DMS 273 treated with DMSO at 0.1 percent for 48 hours (cell line): ENCODE measurements at places on chromosomes 7 and 10.

DNA sequence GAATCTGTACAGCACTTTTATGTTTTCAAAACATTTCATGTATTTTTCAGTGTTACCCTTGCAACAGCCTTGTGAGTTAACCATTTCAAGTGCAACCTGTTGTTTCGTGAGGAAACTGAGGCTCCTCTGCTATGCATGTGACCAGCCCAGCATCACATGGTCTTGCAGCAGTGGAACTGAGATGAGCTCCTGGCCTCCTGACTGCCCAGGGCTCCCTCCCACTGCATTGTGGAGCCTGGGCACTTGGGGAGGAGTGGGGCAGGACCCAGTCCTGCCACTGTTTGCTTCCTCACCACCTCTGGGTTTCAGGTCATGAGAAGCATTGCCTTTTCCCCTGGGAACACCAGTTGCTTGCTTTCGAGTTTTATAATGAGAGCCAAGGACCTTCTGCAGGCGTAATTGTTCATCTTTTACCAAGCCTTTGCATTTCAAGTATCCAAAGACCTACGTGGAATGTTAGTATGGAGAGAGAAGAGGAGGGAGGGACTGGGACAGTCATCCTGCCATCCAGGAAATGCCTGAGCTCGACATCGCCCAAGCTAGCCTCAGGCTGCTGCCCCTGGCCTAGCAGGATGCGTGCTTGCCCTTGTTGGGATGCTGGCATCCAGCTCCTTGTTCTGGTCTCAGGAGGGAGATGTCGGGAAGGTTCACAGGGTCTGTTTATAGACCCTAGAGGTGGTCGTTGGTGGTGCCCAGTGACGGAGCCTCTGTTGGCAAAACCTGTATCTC is 32.3 kb upstream of the BHLHA15 start:
- DNase-seq: no peak

DNA sequence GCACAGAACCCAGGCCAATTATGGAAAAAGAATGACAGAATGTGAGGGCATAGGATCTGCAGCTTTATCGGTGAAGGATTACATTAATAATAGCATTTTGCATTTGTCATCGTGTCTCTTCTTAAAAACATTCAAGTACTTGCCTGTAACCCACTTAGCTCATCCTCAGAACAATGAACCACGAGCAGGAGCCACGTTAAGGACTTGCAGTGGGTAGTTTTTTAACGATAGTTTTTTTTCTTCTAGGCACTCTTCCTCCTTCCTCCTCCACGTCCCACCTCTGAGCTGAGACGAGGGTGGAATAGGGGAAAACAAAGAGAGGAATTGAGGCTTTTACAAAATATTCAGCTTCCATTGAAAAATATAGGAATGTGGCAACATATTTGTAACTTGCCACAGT is 27.1 kb downstream of the CDHR3 start:
- DNase-seq: no peak

GRCh38 chr10:63681993-63682697 is 160.9 kb downstream of the REEP3 start:
- DNase-seq: no peak

DNA sequence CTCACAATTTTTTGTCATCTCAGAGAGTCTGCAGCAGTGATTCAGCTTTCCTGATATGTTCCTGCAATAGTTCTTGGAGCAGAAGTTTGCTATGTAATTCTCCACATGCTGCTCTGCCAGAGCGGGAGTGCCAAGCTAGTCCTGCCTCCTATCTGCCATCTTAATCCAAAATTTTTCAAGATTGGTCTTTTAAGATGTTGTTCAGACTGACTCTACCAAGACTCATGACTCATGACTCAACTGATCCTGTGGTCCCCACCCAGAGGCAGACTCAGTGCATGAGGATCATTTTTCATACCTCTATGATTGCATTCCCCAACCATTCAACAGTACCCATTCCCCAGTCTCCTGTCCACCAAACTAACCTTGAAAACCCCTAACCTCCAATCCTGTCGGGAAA is 470.8 kb downstream of the INHBA start:
- no peak for DNase-seq

DNA sequence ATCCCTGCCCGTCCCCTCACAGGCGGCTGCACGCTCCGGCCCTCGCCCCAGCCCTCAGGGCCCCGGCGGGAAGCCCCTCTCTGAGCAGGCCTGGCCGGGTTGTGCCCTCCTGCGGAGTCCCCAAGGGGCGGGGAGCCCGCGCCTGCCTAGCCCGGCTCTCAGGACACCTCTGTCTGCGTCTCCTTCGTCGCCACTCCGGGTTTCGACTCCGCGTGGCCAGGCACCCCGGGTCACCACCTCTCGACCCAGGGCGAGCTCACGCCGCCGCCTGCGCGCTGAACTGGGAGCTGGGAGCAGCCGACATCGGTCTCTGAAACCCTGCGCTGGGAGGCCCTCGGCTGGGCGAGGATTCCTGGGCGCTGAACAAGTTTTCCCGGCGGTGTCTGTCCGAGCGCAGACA is 6.2 kb upstream of the OGDHL start:
- no peak for DNase-seq

DNA sequence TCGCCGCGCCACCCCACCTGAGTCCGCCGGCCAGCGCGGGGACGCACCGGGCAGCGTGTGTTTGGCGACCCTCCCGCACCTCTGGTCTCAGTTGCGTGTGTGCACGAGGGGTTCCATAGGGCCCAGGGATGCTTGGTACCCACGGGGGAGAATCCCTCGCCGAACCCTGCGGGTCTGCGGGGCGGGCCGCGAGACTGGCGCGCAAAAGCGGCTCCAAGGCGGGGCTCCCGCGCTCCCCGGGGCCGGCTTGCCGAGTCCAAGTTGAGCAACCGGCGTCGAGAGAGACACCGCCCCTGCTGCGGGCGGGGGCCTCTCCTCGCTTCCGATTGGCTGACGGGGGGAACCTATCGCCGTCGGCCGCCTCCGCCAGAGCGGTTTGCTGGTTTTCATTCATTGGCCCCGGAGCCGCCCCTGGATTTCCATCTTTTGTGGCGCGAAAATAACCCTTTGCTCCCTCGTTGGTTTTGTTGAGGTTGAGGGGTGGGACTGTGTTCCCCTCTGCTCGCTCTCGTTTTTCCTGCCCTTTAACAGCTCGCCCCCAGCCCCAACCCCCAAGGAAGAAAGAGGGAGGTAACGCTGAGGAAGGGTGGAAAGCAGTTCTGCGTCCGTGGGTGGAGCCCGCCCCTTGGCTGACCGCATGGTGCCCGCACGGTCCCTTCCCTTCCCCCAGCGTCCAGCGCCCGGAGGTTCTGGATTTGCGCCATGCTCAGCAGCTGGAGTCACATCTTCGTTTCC is 4.0 kb upstream of the IGF2BP3 start:
- peak; percentile 99 for DNase-seq

- DNase-seq: no peak
Observed at GRCh38 chr7:7761974-7762779, 43.8 kb upstream of the RPA3 start.

DNA sequence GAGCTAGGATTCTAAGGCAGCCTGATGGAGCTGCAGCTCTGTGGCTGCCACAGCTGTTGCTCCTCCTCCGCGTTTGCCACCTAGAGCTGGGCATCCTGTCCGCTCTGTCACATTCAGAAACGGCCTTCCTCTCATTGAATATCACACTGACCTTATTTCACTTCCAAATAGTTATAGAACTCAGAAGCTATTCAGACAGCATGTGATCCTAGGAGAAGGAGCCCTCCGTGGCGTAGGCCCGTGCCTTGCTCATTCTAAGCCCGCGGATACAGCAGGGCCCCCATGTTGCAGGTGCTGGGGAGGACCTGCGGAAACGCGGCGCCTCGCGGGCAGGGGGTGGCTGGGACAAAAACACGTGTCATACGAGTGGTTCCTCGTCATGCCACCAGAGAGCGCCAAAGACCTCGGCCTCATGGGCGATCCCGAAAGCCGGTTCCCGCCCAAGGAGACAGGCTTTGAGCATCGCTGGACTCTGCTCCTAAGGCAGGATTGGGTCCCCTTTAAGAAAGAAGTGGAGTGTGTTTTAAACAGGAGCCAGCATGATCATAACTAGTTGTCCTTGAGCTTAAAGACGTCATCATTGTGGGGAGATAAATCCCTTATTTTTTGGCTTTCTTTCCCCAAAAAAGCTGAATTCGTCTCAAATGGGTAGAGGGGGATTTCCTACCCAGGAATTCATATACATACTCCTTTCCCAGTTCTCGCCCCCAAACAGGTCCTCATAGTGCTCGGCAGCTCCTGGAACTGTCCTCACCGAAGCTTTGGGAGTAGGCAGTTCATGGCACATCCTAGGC is 17.9 kb upstream of the FIGNL1 start:
- peak; percentile 57 for DNase-seq

DNA sequence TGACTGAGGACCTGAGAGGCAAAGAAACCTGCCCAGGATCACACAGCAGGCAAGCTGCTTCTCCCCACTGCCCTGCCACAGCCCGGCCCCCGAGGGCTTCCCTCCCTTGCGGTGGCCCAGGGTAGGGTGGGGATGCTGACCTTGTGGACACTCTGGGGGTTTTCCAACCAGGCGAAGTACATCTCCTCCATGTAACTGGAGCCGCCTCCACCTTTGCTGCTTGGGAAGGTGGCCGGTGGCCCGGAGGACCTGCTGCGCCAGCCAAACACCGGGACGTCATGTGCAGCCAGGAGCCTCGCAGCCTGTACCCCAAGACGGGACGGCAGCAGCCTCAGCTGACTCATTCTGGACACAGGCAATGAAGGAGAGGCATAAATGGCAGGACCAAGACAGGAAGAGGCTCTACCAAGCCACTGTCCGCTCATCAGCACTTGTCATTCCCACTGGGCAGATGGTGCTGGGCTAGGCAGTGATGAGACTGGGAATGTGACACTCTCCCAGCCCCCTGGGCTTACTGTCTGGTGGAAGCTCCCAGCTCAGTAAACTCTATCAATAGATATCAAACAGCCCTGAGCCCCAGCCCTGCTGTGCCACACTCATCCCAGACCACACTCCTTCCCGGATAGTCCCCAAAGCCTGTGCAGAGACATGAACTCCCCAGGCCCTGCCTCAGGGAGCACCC is 3.7 kb downstream of the OGDHL start:
- no peak for DNase-seq

DNA sequence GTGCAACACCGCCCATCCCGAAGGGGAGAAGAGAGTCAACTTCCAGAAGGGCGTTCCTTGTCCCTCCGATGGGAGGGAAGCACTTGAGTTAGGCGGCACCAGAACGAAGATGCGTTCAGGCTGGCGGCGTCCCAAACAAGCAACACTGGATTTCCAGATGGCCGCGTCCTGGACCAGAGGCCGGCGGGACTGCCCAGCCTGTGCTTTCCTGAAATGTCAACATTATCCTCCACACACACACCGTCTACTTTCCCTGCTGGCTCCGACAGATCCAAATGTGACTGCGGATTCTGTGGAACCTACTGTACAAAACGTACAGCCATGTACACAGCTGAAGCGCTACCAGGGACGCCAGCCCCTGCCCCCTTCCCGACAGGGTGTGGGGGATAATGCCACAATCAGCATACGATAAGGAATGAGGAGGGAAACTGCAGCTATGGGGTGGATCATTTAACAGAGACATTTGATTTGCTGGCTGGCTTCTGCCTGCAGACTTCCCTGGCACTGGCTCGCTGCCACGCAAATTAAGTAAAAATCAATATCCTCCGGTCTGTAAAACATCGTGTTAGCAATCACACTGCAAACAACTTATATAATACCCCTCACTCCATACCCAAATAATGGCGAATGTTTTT is 82.1 kb downstream of the ZRANB1 start:
- peak; percentile 7 for DNase-seq

DNA sequence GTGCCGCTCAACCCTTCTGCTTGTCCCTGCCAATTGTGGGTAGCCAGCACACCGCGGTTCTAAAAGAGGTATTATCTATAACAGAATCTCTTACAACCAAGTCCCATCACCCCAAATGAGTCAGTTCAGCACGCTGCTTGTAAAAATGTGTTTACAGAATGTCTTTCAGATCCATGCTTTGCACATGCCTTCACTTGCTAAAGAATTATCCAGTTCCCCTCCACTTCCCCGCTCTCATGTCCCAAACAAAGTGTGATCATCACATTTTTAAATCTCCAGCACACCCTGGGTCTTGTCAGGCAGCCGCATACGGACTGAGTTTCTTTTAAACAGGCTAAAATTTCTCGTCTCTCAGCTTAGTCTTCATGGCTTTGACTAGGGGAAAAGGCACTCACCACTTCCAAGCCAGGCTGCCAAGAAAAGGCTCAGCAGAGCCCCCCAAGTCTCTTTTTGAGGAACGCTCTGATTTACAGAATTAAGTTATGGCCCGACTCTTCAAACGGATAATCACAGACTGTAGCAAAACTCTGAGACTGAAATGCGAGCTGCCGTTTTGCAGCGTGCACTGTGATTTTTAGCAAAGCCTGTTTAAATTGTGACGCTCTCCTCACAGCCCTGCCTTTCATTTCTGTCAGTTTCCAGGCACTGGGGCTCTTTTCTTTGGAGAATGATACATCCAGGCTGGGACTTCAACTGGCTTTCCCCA is 29.8 kb upstream of the FGFR2 start:
- DNase-seq: no peak

DNA sequence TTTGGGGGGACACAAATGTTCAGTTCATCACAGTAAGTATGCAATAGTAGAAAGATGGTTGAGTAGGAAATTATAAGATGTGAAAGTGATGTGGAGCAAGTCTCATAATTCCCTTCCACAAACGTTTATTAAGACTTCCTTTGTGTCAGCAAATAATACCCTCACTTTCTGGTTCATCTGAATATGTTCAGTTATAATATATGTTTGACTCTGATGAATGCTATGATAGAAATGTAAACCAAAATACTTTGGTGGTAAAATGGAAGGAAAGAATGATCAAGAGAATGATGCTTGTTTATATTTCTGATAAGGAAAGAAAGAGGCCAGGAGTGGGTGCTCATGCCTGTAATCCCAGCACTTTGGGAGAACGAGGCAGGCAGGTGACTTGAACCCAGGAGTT is 111.7 kb upstream of the PLXDC2 start:
- DNase-seq: no peak

DNA sequence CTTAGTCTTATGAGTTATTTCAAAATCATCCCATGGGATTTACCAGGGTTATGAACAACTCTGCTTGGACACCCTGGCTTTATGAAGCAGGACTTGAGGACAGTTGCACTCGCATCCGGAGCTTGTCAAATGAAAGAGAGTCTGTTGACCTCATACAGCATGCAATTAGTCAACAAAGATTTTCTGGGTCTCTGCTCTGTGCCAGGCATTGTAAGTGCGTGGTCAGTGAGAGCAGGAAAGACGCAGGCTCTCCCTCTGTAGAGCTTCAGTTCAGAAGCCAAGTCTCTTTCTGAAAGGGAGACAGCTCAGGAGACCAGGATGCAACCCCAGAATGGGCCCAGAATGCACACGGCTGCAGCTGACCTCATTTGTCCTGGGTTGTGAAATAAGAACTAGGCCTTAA is 45.5 kb upstream of the DMBT1 start:
- DNase-seq: no peak

- no peak for DNase-seq
Observed at GRCh38 chr7:150748376-150748775, 11.2 kb downstream of the GIMAP5 start.
